ENCODE measurements at places on chromosomes 11 and 22.

DNA sequence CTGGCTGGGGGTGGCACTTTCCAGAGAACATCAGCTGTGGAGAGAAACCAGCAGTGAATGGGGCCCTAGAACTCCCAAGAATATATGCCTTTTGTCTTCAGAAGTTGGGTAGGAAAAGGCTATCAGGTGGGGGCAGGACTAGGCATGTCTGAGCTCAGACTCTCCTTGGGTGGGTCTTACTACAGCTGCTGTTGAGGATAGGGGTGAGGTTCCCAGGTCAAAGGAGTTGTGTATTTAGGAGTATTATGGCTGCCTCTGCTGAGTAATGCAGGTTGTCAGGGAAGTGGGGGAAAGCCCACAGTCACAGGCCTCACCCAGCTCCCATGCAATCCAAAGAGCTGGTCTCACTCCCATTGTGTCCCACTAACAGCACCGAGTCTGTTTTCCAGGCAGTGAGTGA lies 26.1 kb downstream of the SLC22A9 start:
- DNase-seq = no peak

- DNase-seq = no peak
Observed at GRCh38 chr11:119181677-119182412, 3.4 kb upstream of the NHERF4 start.

- DNase-seq = no peak
Observed at GRCh38 chr11:69536406-69536805, 54.9 kb downstream of the LINC01488 start.

- DNase-seq = no peak
Observed at GRCh38 chr22:48758881-48759875, 1068.5 kb downstream of the BRD1 start.

DNA sequence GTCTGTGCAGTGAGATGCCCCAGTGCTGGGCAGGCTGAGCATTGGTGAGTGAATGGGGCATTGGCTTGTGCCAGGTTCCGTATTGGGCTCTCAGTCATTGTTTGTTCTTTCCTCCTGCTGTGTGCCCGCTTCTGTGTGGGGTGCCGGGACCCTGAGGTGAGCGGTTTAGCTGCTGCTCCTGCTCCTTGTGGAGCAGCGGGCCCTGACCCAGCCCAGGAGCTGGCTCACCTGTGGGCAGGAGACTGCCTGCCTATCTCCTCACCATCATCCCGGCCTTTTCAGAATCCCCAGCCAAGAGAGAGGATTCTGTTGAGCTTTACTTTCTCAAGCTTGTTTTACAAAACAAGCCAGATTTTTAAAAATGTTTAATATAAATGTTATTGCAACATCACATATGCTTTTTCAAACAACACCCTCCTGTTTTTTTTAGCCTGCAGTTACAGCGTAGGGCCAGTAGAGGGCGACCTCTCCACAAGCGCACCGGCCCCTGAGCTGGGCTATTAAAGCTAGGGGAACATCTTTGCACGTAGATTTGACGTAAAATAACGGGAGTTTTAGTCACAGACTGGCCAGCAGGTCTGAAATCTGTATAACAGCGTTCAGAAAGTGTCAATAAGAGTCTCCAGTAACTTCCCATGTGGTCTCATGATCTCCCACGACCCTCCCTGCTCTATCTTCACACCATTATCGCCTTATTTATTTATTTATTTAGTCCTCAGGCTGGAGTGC lies 25.1 kb upstream of the RELT start:
- DNase-seq = peak; percentile 21

DNA sequence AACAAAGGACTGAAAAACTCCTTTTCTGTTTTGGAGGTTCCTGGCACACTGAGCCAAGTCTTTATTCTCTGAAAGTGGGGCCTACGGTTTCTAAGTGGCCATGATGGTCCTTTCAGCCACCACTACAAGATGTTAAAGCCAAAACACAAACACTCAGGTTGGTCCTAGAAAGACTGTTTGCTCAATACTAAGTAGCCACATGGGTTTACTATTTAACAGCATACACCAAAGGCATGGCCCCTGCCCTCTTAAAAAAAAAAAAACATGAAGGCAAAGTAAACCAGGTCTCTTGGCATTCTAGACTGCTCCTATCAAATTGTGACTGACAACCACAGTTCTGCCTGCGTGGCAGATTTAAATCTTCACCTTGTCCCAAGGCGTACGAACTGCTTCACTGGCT lies 123.6 kb upstream of the BID start:
- no peak for DNase-seq

DNA sequence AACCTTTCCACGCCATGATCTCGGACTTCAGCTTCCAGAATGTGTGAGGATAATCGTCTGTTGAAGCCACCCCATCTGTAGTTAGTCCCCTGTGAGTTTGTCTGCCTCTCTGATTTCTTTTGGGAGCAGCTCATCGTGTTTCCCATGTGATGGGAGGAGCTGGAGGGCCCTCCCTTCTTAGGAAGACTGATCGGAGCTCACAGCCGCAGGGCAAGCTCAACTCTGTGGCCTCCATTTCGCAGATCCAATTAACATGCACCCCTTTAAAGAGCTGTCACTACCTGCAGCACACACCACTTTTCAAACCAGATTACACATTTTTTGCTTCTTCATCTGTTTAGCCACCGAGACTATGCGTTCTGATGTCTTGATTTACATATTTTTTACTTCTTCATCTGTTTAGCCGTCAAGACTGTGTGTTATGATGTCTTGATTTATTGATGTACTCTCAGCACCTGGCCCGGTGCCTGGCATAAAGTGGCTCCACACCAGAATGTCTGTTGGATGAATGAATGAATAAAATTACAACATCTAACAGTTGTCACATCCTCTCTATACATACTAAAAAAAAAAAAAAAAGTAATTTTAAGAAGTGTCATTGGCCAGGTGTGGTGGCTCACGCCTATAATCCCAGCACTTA lies 14.9 kb upstream of the PPFIA1 start:
- no peak for DNase-seq

DNA sequence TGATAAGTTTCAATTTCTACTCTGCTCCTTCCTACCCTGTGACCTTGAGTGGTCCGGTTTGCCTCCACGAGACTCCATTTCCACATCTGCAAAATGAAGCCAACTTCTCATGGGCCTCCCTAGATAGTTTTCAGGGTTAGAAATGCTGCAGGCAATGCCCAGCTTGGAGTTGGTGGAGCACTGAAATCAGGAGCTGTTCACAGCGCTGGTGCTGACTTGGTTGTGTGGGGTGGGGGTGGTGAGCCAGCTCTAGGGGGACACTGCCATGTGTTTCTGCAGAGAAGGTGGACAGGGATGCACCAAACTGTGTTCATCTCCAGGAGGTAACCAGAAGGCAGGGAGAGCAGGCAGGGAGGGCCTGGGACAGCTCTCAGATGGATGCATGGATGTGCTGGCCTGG lies 37.0 kb downstream of the SGSM1 start:
- no peak for DNase-seq

- no peak for DNase-seq
Observed at GRCh38 chr11:32005786-32006416, 85.0 kb upstream of the RCN1 start.

- DNase-seq = no peak
Observed at GRCh38 chr11:32905028-32905667, 12.5 kb downstream of the QSER1 start.

DNA sequence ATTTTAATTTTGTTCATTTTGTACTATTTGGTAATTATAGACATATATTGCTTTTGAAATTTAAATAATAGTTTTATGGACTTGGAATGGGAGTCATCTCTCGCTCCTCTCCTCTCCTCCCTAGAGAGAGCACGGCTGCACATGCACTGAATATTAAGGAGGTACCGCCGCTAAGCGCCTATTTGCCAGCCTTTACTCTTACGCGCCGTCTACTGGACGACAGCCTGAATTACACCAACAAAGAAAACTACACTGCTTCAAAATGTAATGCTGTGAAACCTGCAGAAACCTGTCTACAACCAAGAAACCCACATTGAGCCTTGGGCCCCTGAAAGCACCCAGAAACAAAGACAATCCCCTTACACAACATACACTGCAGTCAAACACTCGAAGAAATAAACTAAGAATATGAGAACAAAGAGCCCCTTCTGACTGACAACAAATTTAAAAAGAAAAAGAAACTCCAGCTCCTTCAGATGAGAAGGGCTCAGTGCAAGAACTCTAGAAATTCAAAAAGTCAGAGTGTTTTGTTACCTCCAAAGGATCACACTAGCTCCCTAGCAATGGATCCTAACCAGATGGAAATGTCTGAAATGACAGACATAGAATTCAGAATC lies 737.2 kb downstream of the LRRC4C start:
- no peak for DNase-seq

DNA sequence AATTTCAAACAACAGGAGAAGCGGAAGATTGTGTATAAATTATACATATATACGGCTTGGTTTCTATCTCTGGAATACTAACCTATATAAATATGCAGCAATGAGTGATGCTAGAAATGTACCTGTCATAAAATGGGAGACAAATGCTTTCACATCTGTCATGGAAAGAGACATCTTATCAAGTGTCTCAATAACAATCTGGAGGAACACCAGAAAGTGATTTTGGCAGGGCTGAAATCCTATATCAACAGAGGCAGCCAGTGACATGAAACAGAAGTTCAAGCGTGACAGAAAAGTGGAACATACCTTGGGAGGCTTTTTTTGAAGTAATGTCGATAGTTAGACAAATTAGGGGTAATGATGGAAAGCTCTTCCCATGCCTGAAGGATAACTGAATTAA lies 834.6 kb downstream of the JRKL start:
- DNase-seq = no peak

- no peak for DNase-seq
Observed at GRCh38 chr11:113204280-113204679, 110.1 kb upstream of the TTC12 start.

DNA sequence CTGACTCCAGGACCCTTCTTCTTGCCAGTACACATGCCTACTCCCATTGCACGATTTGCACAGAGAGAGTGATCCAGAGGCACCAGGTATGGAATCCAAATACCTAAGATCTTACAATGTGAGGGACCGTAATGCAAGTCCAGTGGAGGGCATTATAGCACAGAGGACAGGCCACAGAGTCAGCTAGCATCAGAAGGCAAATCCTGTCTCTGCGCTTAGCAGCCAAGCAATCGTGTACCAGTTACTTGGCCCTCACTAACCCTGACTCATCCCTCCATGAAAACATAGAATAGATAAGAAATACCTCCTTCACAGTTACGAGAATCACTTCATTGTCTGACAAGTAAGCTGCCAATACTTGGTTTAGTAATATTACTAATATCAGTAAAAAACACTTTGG lies 69.7 kb upstream of the SLC6A5 start:
- DNase-seq = no peak

DNA sequence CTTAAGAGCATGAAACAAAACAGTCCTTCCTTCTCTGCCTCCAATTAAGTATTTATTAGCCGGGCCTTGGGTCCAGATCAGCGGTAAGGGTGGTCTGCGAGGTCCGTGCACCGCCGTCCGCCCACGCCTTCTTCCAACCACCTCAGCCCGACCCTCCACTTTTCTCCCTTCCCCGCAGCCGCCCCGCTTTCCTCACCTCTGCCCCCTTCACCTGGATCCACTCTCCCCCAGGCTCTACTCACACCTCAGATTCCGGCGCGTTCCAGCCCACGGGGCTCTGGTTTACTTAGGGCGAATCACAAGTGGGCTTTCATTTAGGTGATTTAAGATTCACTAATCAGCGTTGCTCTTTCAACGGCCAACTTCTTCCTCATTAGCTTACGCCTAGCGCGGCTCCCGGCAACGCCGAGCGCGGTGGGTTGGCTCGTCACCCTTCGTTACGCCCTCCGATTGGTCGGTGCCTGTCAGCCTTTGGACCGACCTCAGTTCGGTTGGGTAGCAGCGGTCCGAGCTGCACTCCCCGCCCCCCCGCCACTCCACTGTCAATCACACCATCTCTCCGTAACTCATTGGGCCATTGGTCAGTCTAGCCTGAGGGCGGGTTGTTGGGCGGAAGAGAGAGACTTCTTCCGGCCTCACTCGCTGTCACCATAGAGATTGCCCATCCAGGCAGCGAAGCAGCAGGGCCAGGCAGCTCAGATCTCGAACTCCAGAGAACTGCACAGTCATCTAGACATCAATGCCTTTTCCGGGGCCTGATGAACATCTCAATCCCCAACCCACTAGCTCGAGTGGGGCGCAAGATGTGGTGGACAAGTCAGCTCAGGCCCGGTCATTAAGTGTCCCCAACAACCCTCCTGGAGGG lies at the start of gene TMEM218:
Gene TMEM218 (minus strand): TSS at position 284 of the 865 bp plus-strand sequence. CDS start 9,385 bp downstream, outside the sequence.
- peak; percentile 91 for DNase-seq

- peak; percentile 39 for DNase-seq
Observed at GRCh38 chr22:45284705-45285262, at the start of gene UPK3A. Gene UPK3A (plus strand): TSS chr22:45284949. CDS start chr22:45285014, 65 bp downstream.

- no peak for DNase-seq
Observed at GRCh38 chr22:37995460-37995859, 11.1 kb upstream of the SOX10 start.

GRCh38 chr22:30572840-30573593 lies 1.4 kb downstream of the GAL3ST1 start:
- no peak for DNase-seq

DNA sequence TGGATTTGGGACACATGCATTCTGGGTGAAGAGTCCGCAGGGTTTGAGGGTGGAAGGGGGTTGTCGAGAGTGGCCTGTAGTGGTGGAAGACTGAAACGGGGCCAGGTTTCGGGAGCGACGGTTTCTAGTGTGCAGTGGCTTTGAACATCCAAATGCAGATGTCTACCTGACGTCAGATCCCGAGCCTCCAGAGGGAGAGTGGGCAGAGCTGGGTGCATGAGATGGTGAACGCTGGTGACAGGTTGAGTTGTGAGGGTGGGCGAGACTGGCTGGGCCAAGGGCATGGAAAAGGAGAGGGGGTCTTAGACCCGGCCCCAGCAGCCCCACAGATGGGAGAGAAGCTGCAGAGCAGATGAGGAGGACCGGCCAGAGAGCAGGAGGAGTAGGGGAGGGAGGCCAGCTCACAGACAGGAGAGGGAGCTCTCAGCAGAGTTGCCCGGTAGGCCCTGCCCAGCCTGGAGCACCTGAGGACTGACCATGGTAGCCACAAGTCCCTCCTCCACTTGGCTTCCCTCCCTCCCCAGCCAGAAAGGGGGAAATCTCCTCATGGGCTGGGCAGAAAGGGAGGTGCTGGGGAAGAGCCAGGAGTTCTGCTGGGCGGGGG lies 14.2 kb downstream of the KCNJ4 start:
- no peak for DNase-seq

DNA sequence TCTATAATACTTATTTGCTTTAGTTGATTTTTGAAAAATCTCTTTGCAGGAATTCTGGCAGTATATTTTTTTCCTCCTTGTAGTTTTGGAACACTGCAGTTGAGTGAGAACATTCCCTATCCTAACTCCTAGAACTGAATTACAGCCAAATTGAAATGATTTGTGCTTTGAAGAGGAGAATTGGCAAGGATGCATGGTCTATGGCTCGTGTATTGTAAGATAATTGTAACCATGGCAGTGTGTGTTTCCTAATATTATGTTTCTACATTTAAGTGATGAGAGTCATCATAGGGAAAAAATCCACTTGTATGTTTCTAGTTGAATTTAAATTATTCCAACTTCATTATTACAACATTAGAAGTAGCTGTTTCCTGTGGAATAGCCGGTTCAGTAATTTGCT lies 80.9 kb upstream of the MYO18B start:
- no peak for DNase-seq

GRCh38 chr22:28627791-28628190 lies 51.8 kb downstream of the TTC28 start:
- no peak for DNase-seq

- DNase-seq = no peak
Observed at GRCh38 chr11:70721006-70721405, 322.7 kb downstream of the CTTN start.
